Left ventricle myocardium inferior (tissue), 1 donor: ENCODE measurements at places on chromosomes 1 and 21. TPM values are rescaled to one million over a fixed set of nuclear protein-coding genes. Genes with fewer than 3 reads are reported as not detected.

FAM72C gene
- not detected for total RNA-seq

DNA sequence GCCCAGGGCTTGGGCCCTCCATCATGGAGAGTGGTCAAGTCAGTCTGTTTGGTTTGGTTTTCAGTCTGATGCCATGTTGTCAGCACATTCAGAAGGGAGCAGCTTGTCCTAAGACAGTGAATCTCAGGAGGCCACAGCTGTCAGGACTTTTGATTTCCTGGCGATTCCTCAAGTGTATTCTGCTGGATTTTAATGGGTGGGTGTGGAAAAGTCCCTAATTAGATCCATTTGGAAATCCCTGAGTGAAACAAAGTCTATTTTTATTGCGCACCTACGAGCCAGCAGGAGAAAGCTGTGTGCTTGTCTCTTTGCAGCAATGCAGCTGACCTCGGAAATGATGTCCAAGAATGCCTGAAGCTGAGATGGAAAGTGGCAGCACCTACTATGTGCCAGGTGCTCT is 21.6 kb upstream of the FHAD1 start:
- DNase-seq, result no peak

GRCh38 chr1:179151908-179152682 is 70.2 kb downstream of the TOR3A start:
- no peak for DNase-seq

NUDT17 gene
- total RNA-seq, result 2.2 TPM
